ENCODE measurements at places on chromosomes 2 and 18.

DNA sequence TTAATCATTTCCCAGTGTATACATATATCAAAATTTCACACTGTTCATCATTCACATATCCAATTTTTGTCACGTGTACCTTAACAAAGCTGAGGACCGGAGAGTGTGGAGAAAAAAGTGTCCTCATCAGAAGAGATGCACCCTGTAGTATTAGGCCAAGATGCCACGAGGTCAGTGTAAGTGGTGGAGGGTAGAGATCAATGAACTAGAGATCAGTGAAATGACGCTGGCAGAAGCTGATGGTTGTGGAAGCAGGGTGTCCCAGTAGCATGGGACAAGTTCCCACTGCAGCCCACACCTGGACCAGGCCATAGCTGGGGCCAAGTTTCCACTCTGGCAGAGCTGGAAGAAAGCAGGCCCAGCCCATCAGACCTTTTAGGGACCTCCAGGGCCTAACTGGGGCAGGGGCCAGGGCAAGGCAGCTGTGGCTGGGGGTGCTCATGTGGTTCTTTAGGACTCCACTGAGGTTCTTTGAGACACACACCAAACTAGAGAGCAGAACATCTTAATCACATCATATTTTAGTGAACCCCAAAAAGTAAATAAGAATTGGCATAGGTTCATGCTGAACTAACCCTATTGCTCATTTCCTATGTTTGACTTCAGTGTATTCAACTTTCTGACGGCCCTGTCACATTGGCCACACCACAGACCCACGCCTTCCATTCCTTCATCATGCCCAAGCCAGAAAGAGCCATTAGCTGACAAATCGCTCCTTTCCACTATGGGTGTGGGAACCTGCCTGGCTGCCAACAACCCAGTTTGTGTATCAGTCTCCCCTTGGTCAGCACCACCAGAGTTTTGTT, 21.6 kb upstream of the GPR55 start:
- no peak for DNase-seq

- DNase-seq: no peak
Measured at GRCh38 chr2:11235583-11235982, 80.3 kb downstream of the SLC66A3 start.

DNA sequence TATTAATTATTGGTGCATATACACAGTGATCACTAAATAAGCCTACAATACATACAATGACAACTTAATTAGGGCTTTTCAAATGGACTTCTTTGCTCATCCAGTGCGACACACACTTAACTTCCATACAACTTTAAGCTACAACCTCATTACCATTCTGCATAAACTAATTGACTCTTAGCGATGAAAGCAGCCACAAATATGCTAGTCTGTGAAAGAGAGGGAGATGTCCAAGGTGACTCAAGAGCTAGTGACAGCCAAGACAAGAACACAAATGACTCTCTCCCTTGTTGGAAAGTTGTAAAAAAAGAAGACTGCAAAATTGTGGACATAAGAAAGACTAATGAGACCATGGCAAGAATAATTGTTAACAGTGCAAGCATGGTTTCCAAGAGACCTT, 264.8 kb downstream of the ARHGAP15 start:
- DNase-seq: no peak

GRCh38 chr2:118830118-118830517, 17.3 kb downstream of the EN1 start:
- DNase-seq: no peak

DNA sequence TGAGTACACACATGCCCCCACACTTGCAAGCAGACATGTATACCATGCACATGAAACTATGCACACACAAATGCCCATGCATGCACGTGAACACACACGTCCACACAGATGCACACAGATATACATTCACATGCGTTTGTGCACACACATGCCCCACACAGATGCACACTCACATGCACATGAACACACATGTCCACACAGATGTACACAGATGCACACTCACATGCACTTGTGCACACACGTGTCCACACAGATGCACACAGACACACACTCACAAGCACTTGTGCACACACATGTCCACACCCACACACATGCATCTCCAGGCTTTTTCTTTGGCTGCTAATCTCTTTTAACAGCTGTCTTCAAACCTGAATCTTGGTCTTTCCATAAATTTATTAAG, 31.1 kb downstream of the SNTG2 start:
- DNase-seq: no peak

DNA sequence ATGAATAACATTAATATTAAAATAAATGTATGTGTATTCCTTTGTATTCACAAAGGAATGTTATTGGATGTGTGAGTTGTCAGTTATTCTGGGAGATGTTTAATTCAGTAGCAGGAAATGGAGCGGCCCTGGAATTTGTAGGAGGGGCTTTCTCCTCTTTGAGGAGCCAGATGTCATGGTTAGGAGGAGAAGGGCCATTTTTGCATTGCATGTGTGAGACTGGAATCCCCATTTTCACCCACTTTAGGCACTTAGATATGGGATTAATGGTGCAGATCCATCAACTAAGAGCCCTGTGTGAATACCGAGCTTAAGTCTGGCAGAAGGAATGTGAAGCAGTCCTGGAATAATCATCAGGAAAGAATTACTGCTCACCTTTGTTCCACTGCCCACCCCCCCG, 439.2 kb downstream of the PARD3B start:
- DNase-seq: peak; percentile 15

DNA sequence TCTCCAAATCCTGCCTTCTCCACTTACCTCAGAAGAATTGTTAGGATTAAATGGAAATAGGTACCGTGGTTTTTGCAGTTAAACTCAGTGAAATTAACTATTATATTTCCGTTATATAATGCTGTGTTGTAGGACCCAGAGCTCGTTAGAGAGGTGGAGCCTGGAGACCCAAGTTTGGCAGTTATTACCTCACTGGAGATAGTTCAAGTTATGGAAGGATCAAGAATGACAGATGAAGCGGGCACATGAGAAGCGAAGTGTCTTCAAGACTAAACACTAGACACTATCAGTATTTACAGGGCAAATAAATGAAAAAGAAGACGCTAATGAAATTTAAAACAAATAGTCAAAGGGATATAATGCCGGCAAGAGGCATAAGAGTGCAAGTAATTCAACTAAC, 866 bp downstream of the CWC22 start:
- DNase-seq: no peak

DNA sequence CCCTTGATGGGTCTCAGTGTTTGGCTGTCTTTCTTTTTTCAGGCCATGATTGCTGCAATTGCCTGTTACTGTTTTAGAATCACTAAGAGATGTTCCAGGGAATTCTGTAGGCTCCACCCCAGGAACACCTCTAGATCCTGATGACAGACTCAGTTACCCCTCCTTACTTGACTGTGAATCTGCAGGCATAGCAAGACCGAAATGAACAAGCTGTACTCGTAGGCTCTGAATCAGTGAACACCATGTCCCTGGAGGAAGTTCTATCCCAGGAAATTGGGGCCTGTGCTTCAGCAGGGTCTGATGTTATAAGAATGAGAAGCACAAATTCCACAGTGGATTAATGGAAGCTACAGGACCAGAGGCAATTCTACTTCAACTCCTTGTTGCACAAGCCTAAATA, 148.6 kb downstream of the COPS8 start:
- DNase-seq: no peak

DNA sequence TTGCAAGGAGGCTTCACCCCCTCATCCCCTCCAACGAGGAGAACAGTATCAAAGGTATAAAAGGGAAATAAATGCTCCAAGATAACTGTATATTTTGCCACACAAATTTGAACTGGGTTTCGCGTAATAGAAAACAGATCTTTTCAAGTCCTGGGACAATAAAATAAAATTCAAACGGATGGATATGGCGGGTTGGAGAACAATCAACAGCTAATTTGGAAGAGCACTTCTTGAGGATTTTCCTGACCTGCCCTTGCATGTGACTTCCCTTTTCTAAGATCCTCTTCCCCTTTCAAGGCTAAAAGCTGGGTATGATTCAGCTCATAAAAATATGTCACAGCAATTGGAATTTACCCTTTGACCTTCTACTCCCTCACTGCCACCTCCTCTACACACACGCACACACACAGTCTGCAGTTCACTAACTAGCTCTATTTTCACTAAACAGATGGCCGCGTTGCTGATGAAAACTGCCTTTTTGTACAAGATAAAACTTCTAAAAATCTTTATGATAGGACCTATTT, 386.9 kb downstream of the FIGN start:
- no peak for DNase-seq
